ENCODE measurements at places on chromosomes 16 and 17. TPM values are rescaled to one million over a fixed set of nuclear protein-coding genes. Genes with fewer than 3 reads are reported as not detected.

Gene CORO6
- total RNA-seq = 7.9 TPM

Gene GGT6
- not detected for total RNA-seq

Gene KRTAP4-1
- 0.38 TPM for total RNA-seq

Gene HAP1
- total RNA-seq = 1.7 TPM

Gene ASGR1
- total RNA-seq = 1.0 TPM

Gene CA5A
- not detected for total RNA-seq

Gene COA3
- 140 TPM for total RNA-seq

Gene P2RX5
- total RNA-seq = 23.5 TPM

Gene KCNJ18
- not detected for total RNA-seq

Gene NPIPA8
- total RNA-seq = 0.37 TPM

Gene TAX1BP3
- 347 TPM for total RNA-seq

Gene P3H4
- 36.5 TPM for total RNA-seq

Gene KIF18B
- total RNA-seq = 40.3 TPM

Gene DHRS7B
- total RNA-seq = 16.9 TPM

Gene MIEF2
- total RNA-seq = 12.1 TPM

Gene SLC16A11
- not detected for total RNA-seq
